Bronchial smooth muscle cell (primary cell): ENCODE measurements at places on chromosomes 11 and 22. TPM values are rescaled to one million over a fixed set of nuclear protein-coding genes. Genes with fewer than 3 reads are reported as not detected.

The GVQW3 gene
- 1.0 and 2.2 TPM in 2 replicates for total RNA-seq

The NPAS4 gene
- total RNA-seq: not detected in 2 replicates

The SCGB1D2 gene
- total RNA-seq: not detected in 2 replicates

The CYB5R2 gene
- 4.4 and 5.5 TPM in 2 replicates for total RNA-seq

The OR2AG1 gene
- not detected in 2 replicates for total RNA-seq

The MYO7A gene
- under 0.01 and 0.09 TPM in 2 replicates for total RNA-seq

The CLDN5 gene
- 0.43 and 0.63 TPM in 2 replicates for total RNA-seq
